Motor neuron (in vitro differentiated cells): ENCODE measurements at places on chromosomes 2 and 18.

GRCh38 chr2:225737556-225737955 lies 338.0 kb downstream of the NYAP2 start:
- no peak for ATAC-seq

GRCh38 chr2:147485210-147485851 lies 359.5 kb upstream of the ACVR2A start:
- no peak for ATAC-seq

- ATAC-seq = no peak
Observed at GRCh38 chr18:76643996-76644395, 149.0 kb upstream of the ZNF516 start.

DNA sequence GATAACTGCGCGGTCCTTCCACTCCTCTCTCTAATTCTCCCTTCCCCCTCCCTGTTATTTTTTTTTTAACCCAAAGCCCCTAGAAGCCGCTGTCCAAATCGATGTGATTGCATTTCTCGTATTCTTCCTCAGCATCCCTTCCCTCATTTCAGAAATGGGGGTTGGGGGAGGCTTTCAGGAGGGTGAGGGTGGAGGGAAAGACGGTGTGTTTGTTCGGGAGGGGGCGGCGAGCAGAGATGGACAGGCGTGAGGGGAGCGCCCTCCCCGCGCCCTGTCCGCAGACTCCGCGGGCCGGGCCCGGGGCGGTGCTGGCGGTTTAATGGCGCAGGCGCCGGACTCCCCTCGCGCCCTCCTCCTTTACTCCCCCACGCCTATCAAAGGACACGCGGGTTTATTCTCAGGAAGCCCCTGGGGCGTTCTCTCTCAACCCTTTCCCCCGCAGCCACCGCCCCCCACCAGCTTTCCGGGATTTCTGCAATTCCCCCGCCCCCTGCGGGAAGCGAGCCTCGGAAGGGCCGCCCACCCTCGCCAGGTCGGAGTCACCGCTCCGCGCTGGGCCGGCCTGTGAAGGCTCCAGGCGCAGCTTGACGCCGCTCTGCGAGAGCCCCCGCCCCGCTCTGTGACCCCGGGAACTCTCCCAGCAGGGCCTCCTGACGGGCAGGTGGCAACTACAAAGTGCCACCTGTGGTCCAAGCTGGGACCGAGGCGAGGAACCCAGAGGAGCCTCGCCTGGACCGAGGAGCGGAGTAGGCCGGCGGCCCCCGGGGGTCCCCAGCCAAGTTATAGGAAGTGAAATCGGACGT lies 981 bp downstream of the ST8SIA3 start:
- peak; percentile 80 for ATAC-seq

- no peak for ATAC-seq
Observed at GRCh38 chr2:240425697-240426096, 9.8 kb upstream of the GPC1 start.

DNA sequence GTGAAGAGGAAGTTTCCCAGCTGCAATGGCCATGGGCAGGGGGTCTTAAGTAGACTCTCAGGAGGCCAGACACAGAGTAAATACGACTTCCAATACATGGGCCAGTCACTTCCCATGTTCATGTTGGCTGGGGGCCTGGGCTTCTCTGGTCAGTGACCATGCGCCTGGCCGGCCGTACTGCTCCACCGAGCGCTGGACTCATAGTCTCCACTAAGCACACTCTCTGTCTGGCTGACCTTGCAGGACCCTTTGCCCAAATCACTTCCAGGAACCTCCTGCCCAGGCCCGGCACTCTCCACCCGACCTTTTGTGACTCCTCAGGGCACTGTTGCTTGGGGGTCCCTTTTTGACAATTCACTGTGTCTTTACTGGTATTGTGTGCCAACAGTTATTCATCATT lies 69.3 kb downstream of the SOWAHC start:
- ATAC-seq = no peak

GRCh38 chr2:38168710-38169480 lies 92.9 kb upstream of the CYP1B1 start:
- ATAC-seq = no peak

- ATAC-seq = no peak
Observed at GRCh38 chr2:6896930-6897759, 19.6 kb downstream of the RSAD2 start.

DNA sequence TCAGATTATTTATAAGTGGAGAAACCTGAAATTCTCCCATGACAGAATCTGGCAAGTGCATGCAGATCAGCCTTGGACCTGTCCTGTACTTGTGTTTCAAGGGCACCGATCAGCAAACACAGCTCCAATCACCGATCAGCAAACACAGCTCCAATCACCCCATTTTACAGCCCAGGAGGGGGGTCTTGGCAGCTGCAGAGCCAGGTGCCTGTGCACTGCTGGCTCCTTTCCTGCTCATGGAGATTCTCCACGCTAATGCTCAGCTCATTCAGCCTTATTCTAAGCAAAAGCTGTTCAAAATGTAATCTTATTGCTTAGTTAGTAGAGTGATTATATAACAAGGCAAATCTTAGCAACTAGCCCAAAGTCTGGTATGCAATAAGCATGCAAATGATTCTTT lies 623.1 kb upstream of the HS6ST1 start:
- no peak for ATAC-seq

DNA sequence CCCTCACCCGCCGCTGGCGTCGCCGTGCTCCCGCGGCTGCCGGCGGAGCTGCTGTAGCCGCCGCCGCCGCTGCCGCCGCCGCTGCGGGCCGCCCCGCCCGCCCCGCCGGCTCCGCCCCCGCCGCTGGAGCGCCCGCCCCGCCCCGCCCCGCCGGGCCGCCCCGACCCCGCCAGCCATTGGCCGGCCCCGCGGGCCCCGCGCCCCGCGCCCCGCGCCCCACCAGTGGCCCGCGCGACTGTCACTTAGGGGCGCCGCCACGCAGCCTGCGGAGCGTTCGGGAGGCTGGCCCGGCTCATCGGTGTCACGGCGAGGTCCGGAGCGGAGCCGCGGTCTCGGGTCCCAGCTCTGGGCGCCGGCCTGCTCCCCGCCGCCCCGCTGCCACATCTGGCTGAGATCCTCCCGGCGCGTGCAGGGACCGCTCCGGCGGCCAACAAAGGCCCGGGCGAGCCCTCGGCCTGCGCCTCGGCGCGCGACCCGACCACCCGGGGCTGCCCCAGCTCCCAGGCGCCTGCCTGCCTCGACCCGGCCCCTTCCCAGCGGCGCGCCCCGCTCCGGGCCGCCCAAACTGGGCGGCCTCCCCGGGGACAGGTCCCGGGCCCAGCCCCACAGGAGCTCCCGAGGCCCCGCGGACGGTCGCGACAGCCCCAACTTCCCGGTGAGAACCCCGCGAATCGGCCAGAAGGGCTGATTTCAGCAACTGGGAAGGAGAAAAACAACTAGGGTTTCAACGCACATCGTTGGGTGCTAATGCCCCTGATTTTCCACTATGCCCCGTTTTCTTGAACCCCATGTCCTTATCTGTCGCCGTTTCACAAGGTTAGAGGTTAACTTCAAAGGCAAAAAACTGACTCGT lies at the start of gene MGAT4A:
TSS of gene MGAT4A (minus strand) at position 92 of the 853 bp plus-strand sequence. CDS start 4,800 bp downstream, outside the sequence.
- peak; percentile 87 for ATAC-seq

- ATAC-seq = no peak
Observed at GRCh38 chr2:85893428-85894258, 4.9 kb upstream of the ST3GAL5 start.

- peak; percentile 76 for ATAC-seq
Observed at GRCh38 chr2:176096986-176097819, 2.4 kb upstream of the HOXD12 start.

- no peak for ATAC-seq
Observed at GRCh38 chr2:73917296-73917695, 9.4 kb upstream of the DGUOK start.

DNA sequence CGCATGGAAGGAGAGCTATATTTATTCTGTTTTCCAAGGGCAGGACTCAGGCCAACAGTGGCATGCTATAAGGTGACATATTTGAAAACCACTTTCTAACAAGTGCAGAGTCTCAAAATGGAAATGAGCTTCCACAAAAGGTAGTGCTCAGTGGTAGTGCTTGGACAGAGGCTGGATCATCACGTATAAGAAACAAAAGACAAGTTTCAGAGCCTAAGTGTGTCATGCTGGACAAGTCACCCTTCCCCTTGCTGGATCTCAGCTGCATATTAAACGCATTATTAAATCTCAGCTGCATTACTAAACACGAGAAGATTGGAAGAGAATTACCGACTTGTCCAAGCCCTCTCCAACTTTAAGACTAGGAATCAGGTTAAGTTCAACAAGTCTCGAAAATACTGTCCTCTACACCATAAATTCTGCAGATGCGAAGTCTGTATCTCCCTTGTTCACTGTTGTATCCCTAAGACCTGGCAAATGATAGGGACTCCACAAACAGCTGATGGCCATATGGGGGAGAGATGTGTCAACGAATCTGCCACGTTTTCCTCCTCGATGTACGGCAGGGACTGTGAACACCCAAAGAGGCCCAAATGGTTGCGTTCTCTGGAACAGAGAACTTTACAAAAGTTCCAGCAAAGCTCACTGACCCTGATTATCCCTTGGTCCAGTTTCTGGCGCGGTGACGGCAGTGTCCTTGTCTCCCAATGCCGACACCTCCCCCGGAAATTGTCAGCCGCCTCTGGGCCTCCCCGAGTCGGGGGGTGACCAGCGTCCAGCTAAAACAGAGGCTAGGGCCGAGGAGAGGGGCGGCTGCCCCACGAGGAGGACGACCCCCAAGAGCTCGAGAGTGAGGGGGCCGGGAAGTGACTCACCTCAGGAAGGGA lies 611 bp downstream of the NOL10 start:
- peak; percentile 53 for ATAC-seq

GRCh38 chr18:50679656-50680055 lies 119.8 kb downstream of the MAPK4 start:
- no peak for ATAC-seq

DNA sequence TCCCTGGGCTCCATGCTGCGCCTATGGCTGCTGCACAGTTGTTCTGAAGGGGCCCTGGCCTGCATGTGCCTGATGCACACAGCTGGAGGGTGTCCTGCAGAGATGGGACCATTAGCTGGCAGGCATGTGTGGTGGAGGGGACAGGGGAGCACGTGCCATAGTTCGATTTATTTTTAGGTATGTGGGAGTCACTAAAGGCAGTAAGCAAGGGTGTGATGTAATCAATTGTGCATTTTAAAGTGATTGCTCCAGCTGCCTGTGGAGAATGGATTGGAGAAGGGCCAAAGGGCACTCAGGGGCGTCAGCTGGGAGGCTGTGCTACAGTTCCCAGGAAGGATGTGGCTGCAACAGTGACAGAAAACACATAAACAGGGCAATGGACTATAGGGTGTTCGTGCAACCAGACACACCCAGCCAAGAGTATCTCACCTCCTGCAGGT lies 205.1 kb downstream of the ARL4C start:
- peak; percentile 19 for ATAC-seq

- no peak for ATAC-seq
Observed at GRCh38 chr2:101692041-101692440, 5.5 kb upstream of the MAP4K4 start.

- no peak for ATAC-seq
Observed at GRCh38 chr2:150051004-150051403, 436.5 kb downstream of the RND3 start.

DNA sequence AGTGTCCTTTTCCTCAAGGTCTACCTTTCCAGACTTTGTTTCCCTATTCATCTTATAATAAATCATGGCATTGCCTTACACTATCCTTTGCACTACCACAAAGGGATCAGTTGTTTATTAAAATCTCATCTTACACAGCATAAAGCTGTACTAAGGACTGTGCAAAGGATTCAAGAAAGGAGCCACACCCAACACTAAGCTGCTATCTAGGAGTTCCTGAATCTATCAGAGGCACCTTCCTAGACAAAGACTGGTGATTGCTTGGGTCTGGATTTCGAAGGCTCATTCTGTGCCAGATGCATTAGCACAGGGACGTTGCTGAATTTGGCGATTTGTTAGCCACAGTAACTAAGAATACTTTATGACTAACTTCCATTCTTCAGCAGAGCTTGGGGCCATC lies 412.0 kb downstream of the NUP35 start:
- no peak for ATAC-seq

- no peak for ATAC-seq
Observed at GRCh38 chr2:196376984-196377877, 205.9 kb upstream of the STK17B start.

- no peak for ATAC-seq
Observed at GRCh38 chr2:30872797-30873196, 65.6 kb upstream of the CAPN13 start.

DNA sequence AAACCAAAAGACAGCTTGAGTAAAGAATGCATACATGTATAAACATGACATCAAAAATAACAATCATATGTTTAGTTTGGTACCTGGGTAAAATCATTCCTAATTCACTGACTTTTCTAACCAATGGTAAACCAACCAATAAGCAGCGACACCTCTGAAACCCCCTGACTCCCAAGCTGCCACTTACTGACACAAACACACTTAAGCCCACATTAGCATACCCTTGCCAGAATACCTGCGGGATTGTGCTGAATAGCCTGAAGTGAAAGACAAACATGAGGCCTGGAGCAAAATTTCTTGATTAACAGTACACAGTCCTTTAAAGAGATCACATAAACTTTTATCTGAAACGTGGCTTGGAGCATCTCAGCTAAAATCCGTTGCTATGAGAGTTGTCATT lies 902.9 kb downstream of the TMEM182 start:
- no peak for ATAC-seq

- peak; percentile 49 for ATAC-seq
Observed at GRCh38 chr2:223762853-223763252, 74.5 kb downstream of the AP1S3 start.
